Gastroesophageal sphincter (tissue), 4 donors: ENCODE measurements at places on chromosomes 5 and 9.

DNA sequence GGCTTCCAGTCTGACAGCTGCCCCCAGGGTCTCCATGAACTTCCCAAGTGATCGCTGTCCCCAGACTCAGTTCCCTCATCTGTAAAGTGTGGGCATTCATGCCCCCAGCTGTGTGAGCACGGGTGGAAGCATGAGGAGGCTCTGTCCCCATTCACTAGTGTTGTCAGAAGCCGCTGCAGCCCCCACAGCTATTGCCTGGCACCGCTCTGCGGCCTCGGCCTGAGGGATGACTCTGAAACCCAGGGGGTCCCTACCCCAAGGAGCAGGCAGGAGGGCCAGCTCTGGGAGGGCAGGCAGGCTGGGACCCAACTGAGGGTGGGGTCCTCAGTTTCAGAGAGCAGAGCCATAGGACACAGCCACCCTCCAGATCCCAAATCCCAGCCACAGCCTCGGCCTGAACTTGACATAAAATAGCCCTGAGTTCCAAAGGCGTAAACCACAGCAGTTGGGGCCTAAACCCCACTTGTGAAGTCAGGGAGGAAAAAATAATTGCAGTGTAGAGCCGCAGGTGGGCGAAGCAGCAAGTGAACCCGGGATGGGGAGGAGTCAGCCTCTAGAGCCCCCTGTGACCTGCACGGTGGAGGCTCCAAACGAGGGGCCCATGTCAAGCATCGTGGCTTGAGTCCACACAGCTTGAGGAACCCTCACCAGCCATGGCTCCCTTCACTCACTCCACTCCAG, 66.0 kb upstream of the ADAMTS2 start:
- ATAC-seq: no peak

DNA sequence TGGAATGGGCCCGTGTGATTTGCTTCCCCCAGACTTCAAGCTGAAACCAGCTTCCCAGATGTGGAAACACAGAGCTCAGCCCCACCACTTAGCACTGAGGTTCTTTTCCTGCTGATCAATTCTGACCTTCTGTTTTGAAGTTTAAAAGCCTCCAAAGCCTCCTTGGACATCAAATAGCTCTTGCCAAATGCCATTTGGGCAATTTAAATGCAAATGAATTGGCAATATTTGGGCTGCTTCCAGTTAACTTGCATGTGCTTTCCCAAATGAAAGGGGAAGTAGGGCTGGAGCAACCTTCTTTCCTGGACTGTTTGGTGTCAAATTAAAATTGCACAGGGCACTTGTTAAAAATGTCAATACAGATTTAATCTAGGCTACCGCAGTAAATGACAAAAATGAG, 710.5 kb downstream of the TLR4 start:
- ATAC-seq: no peak

- no peak for ATAC-seq
Measured at GRCh38 chr9:35048511-35048910, 23.9 kb downstream of the VCP start.

GRCh38 chr5:592158-592557, 20.0 kb upstream of the CEP72 start:
- no peak for ATAC-seq

DNA sequence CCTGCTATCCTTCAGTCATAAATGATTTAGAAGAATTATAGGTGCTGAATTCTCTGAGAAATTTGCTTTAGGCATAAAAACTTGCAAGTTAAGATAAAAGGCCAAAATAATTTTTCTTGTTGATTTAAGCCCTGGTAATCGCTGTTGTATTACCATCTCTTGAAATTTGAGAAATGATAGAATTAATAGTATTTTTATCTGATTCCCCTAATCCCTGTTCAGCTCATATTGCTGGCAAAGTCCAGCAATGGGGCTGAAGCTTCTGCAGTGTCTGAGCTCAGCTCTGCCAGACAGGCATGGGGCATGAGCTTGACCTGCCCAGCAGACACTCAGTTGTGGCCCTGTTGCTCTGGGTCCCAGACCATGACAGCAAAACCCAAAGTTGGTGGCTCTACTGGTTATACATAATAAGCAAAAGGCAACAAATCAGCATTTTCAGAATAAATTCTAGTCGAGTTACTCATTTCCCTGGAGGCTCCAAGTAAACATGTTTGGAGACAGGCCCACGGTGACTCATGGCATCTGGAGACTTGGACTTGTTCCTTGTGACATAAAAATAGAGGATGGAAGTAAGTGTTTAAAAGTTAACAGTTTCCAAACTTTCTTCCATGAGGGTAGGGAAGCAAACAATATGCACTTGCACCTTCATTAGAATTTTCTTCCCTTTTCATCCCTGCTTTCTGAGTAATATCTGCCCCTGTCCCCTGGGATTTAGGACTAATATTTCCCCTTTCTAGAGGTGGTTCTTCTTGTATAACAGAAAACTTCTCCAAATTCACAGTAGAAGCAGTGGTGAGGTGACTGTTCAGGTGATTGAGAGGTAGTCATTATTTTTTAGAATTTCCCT, 60.2 kb upstream of the SLC2A8 start:
- ATAC-seq: peak; percentile 87

- ATAC-seq: no peak
Measured at GRCh38 chr9:78150312-78150982, 85.4 kb upstream of the CEP78 start.

DNA sequence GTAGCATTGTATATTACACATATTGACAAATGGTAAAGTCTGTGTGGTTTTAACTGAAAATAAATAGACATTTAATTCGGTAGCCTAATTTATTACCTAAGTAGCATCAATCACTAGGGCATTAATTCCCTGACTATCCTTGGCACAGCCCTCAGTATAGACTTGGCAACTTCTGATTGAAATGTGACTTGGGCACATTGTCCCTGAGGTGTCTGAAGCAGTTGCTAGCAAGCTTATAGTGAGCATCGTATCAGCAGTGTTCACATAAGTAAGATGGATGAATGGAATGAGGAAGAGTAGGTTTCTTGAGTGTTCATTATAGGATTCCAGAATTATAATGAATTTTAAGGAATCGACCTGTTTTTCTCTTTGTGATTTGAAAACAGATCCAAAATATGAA, 16.1 kb downstream of the LURAP1L start:
- no peak for ATAC-seq

DNA sequence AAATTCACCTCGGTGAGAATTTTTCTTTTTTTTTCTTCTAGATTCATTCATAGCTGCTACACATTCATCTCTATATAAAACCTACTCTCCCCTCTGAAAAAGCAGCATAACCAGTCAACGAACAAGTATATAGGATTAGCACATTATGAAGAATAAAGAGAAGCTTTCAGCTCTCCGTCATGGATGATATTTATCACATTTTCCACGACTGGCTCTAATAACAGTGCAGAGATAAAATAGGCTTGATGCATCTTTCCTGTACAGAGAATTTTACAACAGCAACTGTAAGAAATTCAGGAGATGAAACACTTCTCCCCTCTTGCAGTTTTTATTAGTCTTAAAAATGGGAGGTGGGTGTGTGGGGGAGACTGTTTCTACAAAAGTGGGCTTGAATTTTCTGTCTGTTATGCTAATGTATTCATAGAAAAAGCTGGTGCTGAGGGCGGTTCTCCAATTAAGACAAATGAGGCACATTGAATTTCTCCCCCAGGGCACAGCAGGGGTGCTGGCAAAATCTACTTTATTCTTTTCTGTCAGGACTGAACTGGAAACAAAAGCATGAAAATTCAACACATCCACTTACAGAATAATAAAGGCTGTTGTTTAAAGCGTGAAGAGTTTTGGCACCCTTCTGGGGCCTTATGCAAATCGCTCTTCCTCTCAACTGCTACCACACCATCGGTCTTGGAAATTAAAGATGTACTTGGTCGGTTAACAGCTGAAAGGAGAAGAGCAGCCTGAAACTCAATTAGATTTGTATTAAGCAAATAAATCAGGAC, 233.9 kb upstream of the ZNF608 start:
- ATAC-seq: no peak
